ENCODE measurements at places on chromosomes 4 and X. TPM values are rescaled to one million over a fixed set of nuclear protein-coding genes. Genes with fewer than 3 reads are reported as not detected.
A peak's percentile ranks its signal among the peaks of the same experiment; 100 is the strongest.

- peak; percentile 26 for DNase-seq
Measured at GRCh38 chrX:77788050-77788449, 2.0 kb upstream of the ATRX start.

- no peak for DNase-seq
Measured at GRCh38 chr4:17376205-17376604, 135.7 kb downstream of the QDPR start.

DNA sequence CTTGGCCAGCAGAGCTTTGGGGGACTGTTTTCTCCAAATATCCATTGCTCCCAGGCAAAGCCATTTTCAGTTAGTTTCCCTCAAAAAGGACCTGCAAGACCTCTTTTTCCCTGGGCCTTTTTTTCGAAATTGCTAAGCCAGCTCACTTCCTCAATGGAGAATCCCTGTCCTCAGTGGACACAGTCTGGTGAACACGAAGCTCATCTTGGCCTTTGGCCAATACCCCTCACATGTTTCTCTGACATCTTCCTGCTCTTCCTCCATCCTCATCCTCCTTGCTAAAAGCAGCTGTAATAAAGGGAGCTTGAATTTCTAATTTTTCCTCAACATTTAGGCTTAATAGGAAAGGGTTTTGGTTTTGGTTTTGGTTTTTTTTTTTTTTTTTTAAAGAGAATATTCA is 17.6 kb upstream of the PRPS1 start:
- DNase-seq, result no peak

PNCK gene
- total RNA-seq, result 0.84 TPM

GRCh38 chr4:1579001-1579900 is 104.9 kb downstream of the FAM53A start:
- peak; percentile 65 for DNase-seq

GRCh38 chr4:176791591-176792325 is 964 bp downstream of the VEGFC start:
- no peak for DNase-seq

GNRHR gene
- total RNA-seq, result not detected

SYNPO2 gene
- total RNA-seq, result 0.93 TPM

DNA sequence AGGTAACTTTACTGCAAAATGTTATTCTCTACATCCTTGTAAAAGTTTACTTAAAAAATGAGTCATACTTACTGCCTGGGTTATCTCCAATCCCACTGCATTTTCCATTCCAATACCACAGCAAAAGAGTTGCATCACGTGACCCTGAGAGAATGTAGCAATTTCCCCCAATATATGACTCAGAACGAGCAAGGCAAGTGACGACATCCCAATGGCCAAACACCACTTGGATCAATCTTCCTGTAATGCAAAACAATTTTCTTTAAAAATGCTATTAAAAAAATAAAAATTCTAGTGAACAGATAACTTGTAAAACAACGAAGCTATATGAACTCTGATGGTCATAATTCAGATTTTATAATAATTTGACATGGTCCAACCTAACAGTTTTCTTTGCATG is 224.3 kb downstream of the DCLK2 start:
- DNase-seq, result peak; percentile 53

DNA sequence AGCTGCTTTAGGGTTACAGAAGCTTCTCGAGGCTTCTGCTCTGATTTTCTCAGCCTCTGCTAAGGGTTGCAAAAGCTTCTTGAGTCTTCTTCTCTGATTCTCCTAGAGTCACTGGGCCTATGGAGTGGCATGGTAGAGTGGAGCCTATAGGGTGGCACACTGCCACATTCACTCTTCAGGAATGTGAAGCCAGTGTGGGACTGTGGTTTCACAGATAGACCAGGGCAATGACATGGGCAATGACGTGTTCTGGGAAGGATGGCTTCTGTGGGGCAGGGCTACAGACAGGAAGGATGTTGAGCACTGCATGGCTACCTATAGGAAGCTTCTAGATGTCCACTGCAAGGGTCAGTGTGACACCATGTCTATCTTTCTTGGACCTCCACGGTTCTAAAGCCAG is 11.0 kb upstream of the MAMLD1 start:
- DNase-seq, result no peak

DNA sequence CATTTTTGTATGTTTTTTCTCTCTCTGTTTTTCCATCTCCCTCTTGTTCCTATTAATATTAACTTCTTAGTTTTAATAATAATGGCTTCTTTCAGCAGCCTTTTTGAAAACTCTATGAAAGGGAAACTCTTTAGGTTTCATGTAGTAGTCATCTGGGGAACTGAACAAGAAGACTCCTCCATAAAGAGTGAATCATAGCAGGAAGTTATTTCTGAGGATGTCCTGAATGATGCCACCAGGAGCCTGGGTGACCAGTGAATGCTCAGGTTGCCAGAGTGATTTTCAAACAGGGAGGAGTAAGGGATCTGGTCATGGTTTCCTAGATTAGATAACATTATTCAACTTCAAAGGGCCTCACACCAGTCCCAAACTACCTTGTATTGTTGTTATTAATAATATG is 212.8 kb upstream of the PDE5A start:
- DNase-seq, result no peak

GRCh38 chr4:119317990-119318389 is 3.9 kb downstream of the FABP2 start:
- DNase-seq, result no peak

- no peak for DNase-seq
Measured at GRCh38 chrX:132775263-132775823, 183.1 kb downstream of the HS6ST2 start.

All from HCT116 (cell line).